Stimulated activated memory B cell treated with anti-CD40 and anti-IgM and Interleukin-4, amounts not matched to agents 10 μg/mL and 1 μg/mL and 100 μg/mL, for 72 hours (primary cell): ENCODE measurements at places on chromosomes 12 and 14.
A peak's percentile ranks its signal among the peaks of the same experiment; 100 is the strongest.

DNA sequence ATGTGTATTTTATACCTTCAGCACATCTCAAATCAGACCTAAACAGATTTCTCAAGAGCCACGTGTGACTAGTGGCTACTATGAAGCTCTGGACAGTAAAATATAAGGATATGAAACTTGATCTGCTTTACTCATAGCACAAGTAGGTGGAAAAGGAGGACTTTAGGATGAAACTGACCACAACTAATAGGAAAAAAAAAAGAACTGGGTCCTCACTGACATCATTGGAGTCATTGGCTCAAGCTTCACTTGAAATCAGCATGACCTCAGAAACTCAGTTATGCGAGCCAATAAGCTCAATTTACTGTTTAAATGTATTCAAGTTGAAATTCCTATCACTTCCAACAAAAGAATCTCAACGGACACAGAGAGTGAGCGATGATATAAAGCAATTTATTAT is 34.1 kb upstream of the CIT start:
- no peak for ATAC-seq

DNA sequence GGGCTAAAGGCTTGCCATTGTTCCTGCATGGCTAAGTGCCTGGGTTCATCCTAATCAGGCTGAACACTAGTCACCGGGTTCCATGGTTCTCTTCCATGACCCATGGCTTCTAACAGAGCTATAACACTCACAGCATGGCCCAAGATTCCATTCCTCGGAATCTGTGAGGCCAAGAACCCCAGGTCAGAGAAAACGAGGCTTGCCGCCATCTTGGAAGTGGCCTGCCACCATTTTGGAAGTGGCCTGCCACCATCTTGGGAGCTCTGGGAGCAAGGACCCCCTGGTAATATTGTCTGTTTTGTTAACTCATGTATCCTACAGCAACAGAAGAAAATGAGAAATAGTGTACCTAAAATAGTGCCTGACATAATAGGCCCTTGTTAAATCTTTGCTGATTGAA is 92.7 kb downstream of the ADAMTS20 start:
- no peak for ATAC-seq

- ATAC-seq: no peak
These were observed 5.5 kb upstream of the G2E3 start for GRCh38 chr14:30553311-30553989.

DNA sequence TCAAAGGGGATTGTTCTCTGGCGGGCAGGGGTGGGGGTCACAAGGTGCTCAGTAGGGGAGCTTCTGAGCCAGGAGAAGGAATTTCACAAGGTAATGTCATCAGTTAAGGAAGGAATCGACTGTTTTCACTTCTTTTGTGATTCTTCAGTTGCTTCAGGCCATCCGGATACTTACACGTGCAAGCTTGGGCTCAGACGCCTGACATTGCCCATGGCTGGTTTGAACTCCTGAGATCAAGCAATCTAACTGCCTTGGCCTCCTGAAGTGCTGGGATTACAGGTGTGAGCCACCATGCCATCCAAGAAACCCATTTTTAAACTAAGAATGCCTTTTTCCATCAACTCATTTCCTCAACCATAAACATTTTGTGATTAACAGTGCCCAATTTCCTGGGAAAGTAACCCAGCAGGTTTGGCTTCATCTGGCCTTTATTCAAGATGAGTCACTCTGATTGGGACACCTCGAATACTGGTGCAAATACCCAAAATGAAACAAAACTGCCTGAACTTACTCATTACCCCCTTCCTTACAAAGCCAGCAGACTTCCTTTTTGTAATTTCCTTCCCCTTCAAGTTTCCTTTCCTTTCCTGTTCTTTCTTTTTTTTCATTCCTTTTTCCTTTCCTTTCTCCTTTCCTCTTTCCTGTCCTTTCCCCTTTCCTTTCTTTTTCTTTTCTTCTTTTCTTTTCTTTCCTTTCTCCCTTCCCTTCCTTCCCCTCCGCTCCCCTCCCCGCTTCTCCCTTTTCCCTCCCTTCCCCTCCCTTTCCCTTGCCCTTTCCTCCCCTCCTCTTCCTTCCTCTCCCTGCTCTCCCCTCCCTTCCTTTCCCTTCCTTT is 10.2 kb upstream of the RNASE10 start:
- ATAC-seq: no peak

DNA sequence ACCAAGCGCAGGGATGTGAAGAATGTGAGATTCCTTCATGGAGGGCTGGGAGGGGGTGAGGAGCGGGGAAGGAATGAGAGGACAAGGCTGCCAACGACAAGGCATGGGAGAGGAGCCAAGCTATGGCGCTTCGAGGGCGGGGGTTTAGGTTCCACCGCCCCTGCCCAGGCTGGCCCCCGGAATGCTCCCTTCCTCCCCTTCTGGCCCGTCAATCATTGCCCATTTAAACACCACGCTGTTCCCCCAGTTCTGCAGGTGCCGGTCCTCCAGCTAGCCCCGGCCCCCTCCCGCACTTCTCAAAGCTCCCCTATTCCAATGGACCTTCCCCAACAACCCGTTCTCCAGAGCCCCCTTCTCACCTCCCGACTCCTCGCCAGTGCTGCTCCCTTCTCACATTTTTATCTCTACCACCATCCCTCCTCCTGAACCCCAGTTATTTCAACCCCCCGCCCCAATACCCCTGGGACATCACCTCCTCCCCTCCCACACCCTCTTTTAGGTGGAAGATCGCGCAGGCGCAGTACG is 428 bp downstream of the RNF41 start:
- peak; percentile 49 for ATAC-seq

GRCh38 chr12:1773937-1774655 is 46.3 kb upstream of the LRTM2 start:
- no peak for ATAC-seq

- ATAC-seq: no peak
These were observed 4.1 kb upstream of the NCOR2 start for GRCh38 chr12:124571556-124571955.

DNA sequence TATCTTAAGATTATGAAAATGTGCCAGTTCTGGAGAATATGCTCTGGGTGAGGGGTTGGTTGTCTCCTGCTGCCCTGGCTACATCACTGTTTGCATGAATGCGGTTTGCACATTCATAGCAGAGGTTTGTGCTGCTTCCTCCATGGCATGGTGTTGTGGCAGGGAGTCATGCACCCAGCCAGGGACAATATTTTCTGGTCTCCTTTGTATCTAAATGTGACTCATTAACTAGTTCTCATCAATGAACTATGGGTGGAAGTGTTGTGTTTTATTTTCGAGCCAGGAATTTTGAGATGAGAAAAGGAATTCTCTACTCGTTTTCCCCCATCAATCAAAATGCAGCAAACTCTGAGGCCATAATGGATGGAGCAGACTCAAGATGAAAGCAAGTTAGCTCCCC is 527.3 kb downstream of the SNAPC1 start:
- ATAC-seq: no peak

DNA sequence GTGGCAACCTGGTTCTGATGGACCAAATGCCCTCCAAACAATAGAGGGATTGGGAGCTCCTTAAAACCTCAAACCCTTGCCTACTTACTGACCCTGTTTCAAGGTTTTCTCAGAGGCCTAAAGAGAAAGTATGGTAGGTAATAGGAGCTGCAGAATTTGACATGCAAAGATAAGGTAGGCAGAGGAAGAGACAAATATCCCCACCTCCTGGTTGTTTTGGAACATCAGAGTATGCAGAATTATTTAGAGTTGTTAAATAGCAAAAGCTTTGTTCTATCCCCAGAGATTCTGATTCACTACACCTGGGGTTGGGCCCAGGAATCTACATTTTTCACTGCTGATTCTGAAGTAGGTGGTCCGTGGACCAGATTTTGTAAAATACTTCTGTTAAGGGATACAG is 421.2 kb downstream of the SOX5 start:
- no peak for ATAC-seq

- ATAC-seq: no peak
These were observed 31.6 kb downstream of the ACACB start for GRCh38 chr12:109147954-109148353.

GRCh38 chr12:110826592-110827200 is 20.1 kb upstream of the CCDC63 start:
- peak; percentile 97 for ATAC-seq

GRCh38 chr14:50321009-50321660 is 9.0 kb downstream of the DMAC2L start:
- ATAC-seq: peak; percentile 94

DNA sequence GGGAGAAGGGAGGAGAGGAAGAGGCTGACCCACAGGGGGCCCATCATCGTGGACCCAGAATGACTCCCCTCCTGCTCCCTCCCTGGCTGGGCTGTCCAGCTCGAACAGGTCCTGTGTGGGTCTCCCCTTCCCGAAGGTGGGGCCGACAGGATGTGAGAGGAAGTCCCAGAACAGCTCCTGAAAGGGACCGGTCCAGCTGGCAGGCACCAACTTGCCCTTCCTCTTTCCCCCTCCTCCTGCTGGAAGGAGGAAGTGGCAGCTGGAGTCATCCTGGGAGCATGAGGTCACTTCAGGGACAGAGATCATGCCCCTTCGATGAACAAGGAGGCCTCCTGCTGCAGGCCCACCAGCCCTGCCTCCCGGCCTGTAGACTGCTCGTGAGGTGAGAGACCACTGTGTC is 35.0 kb upstream of the BEGAIN start:
- no peak for ATAC-seq

DNA sequence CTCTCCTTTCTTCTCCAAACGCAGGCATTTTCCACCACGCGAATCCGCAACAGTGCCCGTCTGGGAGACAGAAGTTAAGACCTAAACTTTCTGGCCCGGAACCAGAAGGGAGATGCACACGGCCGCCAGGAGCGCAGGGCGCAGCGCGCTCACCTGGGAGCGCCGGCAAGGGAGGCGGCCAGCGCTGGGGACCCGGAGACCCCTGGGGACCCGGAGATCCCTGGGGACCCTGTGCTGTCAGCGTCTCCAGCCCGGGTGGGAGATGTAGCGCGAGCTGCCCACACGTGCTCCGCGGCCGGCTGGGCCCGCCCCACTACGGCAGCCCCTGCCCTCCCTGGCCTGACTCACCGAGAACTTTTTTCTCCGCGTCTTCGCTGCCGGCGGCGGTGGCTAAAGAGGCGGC is 620 bp downstream of the YBX3 start:
- peak; percentile 71 for ATAC-seq

DNA sequence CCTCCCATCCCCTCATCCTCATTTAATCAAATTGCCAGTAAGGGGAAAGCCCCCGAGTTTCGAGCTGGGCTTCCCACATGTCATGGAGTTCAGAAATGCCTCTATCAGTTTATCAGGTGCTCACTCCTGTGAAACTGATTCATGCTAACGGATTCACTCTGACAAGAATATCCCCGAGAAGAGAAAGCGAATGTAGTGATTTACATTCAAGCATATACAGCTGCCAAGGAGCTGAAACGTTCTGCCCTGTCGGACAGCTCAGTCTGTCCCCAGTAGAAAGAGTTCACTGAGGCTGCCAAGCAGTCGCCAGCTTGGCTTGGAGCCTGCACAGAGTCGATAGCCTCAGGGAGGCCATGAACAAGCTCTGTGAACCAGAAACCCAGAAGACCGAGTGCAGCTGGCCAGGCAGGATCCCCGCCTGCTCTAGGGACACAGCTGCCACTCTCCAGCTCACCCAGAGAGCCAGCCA is 88.4 kb downstream of the TMCC3 start:
- peak; percentile 72 for ATAC-seq

DNA sequence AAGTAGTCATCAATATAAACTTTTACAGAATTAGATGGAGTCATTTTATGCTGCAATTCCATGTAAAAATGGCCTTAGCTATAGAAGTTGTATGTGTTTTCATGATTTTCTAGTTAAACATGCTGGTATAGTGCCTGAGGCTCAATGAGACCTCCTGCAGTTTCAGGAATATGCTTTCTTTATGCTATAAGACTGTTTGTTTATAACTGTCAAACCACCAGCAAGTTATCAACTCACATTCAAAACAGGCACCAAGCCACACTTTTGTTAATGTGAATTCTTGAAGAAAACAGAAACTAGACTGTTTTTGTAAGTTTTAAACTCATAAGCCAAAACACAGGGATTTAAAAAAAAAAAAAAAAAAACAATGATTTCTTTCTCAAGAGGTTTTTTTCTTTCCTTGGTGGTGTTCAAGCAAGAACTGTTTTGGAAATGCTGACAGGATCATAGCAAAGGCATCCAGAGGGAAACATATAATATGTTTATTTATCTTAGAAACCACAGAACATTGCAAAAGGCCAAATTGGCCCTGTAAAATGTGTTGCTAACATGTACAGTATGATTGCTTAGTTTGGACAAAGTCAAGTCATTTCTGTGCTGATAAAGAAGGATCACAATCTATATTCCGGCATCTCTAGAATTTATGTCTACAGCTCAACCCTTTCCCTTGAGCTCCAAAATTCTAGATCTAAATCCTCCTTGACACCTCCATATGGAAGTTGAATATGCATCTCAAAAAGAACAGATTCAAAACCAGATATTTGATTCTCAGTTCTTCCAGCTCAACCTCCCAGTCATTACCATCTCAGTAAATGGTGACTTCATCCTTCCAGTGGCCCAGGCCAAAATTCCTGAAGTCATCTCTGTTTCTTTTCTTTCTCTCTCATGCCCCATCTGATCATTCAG is 29.0 kb upstream of the LUM start:
- no peak for ATAC-seq

DNA sequence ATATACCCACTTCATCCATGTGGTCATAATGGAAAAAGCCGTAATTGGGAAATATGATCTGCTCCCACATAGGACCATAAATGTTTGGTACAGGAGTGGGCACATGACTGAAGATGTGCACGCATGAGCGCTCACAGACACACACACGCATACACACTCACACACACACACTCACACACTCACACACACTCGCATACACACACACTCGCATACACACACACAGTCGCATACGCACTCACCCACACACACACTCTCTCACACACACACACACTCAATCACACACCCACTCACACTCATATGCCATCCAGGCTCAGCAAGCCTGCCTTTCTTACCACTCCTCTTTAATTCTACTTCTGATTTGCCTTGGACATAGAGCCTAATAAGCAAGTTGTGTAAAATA is 45.6 kb upstream of the EGLN3 start:
- no peak for ATAC-seq

DNA sequence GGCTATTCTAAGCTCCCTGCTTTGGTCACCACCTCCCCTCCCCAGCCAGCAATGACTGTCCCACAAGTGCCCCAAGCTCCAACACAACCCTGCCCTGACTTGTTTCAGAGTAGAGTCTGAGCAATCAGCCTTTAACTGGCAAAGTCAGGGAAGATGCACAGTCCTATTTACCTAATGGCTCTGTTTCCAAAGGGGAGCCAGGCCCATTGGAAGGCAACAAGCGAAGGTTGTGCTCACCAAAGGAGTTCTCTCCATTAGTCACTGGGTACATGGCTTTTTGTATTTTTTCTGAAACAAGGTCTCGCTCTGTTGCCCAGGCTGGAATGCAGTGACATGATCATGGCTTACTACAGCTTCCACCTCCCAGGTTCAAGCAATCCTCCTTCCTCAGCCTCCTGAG is 267.1 kb upstream of the CRY1 start:
- ATAC-seq: no peak

DNA sequence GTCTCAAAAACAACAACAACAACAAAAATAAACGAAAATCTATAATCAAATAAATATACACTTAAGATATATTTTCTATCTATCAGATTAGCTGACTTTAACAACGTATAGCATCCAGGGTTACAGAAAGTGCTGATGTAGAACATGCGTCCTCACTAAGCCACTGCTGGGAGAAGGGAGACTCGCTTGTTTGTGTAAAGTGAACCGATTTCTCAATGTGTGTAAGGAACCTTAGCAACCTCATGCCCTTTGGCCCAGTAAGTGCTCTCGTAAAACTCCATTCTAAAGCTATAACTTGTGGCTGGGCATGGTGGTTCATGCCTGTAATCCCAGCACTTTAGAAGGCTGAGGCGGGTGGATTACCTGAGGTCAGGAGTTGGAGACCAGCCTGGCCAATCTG is 23.8 kb downstream of the NFKBIA start:
- ATAC-seq: no peak

- no peak for ATAC-seq
These were observed 22.4 kb downstream of the DDX47 start for GRCh38 chr12:12835378-12836146.
